ENCODE measurements at places on chromosomes 1 and 21. TPM values are rescaled to one million over a fixed set of nuclear protein-coding genes. Genes with fewer than 3 reads are reported as not detected.

CNN3 gene
- polyA plus RNA-seq, result 55.5 TPM

TMCO4 gene
- polyA plus RNA-seq, result not detected

CCDC17 gene
- polyA plus RNA-seq, result not detected

TSPAN1 gene
- 0.78 TPM for polyA plus RNA-seq

TDRD5 gene
- not detected for polyA plus RNA-seq
